Large intestine (tissue), 12 donors: ENCODE measurements at places on chromosomes 5 and 9.
A peak's percentile ranks its signal among the peaks of the same experiment; 100 is the strongest.

- DNase-seq: no peak
These were observed 139.4 kb upstream of the IRX1 start for GRCh38 chr5:3456121-3456681.

GRCh38 chr9:70590315-70590677 lies 175.8 kb upstream of the KLF9 start:
- no peak for DNase-seq

DNA sequence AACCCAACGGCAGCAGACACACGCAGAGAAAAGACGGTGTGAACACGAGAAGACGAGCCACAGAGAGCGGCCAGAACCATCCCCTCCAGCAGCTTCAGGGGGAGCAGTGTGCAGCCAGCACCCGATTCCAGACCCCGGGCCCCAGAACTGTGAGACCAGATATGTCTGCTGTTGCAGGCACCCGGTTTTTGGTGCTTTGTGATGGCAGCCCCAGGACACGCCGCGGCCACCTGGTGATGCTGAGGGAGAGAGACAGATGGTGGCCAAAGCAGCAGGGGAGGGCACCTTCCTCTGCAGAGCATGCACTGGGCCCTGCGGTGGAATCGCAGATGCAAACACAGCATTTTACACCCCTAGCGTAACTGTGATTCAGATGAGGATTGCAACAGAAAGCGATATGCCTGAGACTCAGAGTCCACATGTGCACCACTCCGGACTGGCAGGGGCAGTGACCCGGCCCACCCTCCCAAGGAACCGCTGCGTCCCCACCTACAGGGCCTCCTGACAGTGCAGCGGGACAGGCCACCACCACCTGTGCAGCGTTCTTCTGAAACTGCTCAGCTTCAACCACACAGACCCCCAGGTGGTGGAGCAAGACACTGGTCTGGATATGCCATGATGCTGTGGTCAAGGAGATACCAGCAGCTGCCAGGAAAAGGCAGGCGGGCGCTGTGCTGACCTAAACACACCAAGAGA lies 24.0 kb downstream of the ZDHHC11B start:
- DNase-seq: peak; percentile 78

DNA sequence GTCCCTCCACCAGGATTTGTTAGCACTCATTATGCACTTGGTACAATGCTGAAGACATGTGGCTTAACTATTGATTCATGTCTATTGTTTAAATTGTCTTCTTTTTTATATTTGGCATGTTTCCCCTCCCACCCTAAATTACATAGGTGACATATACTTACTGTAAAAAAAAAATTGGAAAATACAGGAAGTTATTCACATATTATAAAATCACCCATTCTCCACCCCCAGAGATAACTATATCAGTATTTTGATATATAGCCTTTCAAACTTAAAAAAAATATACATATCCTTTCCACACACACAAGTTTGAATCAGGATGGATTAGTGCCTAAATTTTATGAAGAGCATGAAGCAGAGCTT lies 87.6 kb downstream of the FGF1 start:
- DNase-seq: no peak

- DNase-seq: no peak
These were observed 33.7 kb downstream of the LEAP2 start for GRCh38 chr5:132907161-132907560.

- DNase-seq: no peak
These were observed 20.4 kb upstream of the TRIM52 start for GRCh38 chr5:181281077-181281983.

- no peak for DNase-seq
These were observed 75.2 kb upstream of the NFIB start for GRCh38 chr9:14389146-14389545.

DNA sequence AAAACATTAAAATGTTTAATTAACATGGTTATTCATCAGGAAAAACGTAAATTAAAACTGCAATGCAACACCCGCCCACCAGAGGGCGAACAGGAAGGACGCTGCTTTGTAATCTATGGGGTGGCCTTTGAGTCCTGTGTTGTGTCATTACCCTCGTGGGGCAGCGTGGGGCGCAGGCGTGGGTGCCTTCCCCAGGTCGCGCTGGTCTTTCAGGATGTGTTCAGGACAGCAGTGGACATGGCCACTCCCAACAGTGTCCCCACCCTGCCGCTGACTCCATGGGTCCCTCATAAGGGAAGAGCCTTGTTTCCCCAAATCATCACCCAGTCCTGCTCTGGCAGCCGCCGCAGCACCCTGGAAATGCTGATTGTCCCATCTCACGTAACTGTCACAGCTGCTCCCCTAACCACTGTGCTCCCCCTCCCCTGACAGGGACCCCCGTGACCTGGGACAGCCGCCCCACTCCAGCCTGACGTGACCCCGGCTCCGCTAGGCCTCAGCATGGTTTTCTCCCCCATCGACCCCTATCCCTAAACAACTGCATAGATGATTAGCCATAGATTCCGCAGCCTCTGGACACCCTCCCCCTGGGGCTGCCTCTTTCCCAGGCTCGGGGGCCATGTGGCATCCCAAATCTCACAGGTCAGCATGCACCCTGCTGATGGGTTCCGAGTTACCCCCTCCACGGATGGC lies 36.4 kb downstream of the GLT6D1 start:
- DNase-seq: peak; percentile 31

- no peak for DNase-seq
These were observed 21.3 kb downstream of the PRDM9 start for GRCh38 chr5:23528677-23529076.

- no peak for DNase-seq
These were observed 441.0 kb downstream of the TLE4 start for GRCh38 chr9:80012557-80013330.

GRCh38 chr9:111036429-111036789 lies 1.9 kb downstream of the LPAR1 start:
- DNase-seq: peak; percentile 50

- DNase-seq: peak; percentile 88
These were observed 465.4 kb downstream of the RASEF start for GRCh38 chr9:82597241-82598203.
